ENCODE measurements at places on chromosomes 5 and 9. TPM values are rescaled to one million over a fixed set of nuclear protein-coding genes. Genes with fewer than 3 reads are reported as not detected.

- DNase-seq: no peak
Observed at GRCh38 chr5:111116550-111116949, 24.4 kb downstream of the WDR36 start.

DNA sequence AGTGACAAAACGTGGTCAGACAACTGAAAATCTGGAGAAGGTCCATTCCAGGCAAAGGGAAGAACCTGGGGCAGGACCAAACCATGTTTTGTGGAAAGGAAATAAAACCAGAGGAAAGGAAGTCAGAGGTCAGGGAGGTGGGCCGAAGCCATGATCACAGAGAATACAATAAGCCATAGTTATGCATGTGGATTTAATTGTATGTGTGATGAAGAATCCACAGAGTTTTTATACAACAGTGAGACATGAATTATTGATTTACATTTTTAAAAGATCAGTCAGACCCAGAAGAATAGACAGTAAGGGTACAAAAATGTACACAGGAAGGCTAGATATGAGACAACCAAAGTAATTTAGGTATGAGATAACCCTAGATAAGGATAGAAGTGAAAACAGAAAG is 20.8 kb downstream of the TTC33 start:
- DNase-seq: no peak

DNA sequence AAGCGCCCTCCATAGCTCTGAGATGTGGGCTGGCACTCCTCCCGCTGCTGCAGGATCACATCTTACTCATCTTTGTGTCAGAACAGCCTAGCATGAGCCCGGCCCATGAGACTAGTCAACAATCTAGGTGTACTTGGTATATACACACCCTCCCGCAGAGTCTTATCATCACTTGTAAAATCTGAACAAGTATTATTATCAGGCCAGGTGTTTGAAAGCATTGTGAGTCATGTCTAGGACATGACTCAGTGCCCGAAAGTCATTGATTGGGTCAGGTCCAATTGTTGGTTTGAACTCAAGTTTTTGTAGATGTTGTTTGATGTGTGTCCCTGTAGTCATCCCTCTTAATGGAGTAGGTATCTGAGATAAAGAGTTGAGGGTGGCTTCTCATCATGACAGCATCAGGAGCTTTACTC is 108.7 kb downstream of the CFAP90 start:
- no peak for DNase-seq

- no peak for DNase-seq
Observed at GRCh38 chr9:99876190-99876589, 30.3 kb upstream of the STX17 start.

- peak; percentile 84 for DNase-seq
Observed at GRCh38 chr9:94867281-94867841, 140.9 kb downstream of the AOPEP start.

DNA sequence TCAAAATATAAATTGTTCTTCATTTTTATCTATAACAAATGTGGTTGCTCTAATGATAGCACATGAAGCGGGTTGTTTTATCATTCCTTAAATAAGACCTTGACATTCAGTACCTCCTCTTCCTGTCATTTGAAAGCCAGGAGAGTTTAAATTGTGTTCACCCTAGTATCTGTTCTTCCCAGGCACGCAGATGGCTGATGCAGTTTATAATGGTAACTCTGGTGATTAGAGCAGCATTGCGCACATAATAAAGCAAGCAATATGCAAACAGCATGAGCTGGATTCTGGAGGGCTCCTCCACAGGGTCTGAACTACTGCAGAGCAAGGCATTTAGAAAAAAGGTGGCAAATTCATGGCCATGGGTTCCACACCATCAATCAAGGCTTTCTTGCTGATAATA is 307.8 kb downstream of the ENC1 start:
- no peak for DNase-seq

DNA sequence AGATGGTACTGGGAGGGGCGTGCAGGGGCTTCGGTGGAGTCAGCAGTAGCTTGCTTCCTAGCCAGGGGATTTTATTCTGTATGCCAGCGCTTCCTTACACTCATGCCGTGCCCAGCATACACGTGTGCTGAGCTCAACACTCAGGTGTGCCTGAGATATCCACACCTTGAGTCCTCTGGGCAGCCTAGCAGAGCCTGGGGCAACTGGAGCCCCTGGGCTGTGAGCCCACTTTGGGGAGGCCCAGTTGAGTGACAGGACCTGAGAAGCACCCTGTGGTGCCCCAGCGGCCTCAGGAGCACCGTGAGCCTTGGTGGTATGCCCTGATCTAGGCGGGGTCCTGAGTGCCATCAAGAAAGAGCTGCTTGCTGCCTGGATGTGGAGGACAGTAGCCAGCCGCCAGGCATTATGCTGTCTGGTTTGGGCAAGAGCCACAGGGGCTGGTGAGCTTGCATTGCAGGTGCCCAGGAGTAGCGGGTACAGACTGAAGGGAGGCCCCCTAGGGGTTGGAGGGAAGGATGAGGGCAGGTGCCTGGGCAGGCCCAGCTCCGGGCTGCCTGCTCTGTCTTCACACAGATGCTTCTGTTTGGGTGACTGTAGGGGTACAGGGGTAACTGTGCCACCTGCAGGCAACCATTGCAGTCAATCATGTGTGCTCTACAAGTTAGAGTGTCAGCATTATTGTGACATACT is 42.9 kb downstream of the BNIP1 start:
- DNase-seq: no peak

The AQP7 gene
- 10.4 TPM for total RNA-seq
